ENCODE measurements at places on chromosomes 16 and 17.

- no peak for DNase-seq
Measured at GRCh38 chr17:16419074-16419928, 3.9 kb downstream of the TRPV2 start.

GRCh38 chr17:69346766-69347165, 19.8 kb upstream of the ABCA5 start:
- no peak for DNase-seq

DNA sequence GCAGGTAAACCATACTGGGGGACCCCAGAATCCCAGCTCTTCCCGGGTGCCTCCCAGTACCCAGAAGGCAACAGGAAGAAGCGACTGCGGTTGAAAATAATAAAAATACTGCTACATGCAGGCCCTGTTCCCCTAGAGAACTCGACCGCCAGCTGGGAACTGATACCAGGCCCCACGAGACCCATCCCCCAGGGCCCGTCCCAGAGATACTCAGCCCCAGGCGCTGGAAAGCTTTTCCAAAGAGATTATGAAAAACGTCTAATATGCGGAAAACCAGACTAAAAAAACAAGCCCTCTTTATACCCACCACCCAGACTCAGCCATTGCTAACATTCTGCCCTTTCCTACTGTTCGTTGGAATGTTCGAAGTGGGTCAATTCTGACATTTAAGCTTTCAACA, 12.9 kb upstream of the MEAK7 start:
- DNase-seq = no peak

- DNase-seq = no peak
Measured at GRCh38 chr17:62398891-62399290, 18.5 kb downstream of the EFCAB3 start.

- DNase-seq = no peak
Measured at GRCh38 chr17:45236282-45236606, 14.6 kb downstream of the FMNL1 start.

- DNase-seq = no peak
Measured at GRCh38 chr17:45138911-45139532, 3.5 kb downstream of the ACBD4 start.

- DNase-seq = no peak
Measured at GRCh38 chr16:2511996-2512734, 1.6 kb upstream of the ATP6V0C start.

GRCh38 chr16:7086822-7087616, 245.6 kb upstream of the RBFOX1 start:
- DNase-seq = peak; percentile 4

DNA sequence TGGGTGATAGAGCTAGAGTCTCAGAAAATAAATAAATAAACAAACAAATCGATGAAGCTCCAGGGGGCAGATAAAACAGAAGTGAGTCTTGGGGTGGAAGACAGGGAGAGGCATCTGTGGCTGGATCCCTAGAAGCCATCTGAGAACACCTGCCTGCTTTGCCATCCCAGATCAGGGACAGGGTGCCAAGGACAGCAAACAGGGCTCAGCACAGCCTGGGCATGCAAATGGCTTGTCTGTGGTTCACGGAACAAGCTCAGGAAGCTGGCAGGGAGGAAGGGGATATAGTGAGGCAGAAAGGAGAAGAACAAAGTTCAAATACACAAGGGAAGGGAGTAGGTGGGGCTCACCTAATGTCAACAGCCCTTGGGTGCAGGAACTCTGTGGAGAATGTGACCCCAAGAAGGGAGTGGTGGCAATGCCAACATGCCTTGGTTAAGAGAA, 27.5 kb downstream of the TRIM25 start:
- DNase-seq = no peak

DNA sequence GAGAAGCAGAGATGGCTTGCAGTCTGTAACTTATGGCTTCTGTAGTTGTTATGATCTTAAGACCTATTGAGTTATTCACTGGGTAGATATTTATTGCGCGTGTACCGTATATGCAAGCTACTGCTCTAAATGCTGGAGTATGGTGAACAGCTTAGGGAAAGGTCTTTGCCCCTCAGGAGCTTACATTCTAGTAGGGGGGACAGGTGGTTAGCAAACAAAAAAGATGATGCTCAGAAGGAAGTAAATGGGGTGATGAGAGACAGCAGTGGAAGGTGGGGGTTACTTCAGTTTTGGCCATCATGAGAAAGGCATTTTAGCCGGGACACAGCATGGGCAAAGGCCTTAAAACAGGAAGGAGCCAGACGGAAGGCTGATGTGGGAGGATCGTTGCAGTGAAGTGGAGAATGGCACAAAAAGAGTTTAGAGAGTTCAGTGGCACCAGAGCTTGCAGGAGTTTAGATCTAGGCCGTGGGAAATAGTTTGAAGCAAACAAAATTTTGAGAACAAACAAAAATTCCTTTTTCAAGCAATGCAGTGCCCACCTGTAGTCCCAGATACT, 2.1 kb downstream of the ARMC7 start:
- no peak for DNase-seq

DNA sequence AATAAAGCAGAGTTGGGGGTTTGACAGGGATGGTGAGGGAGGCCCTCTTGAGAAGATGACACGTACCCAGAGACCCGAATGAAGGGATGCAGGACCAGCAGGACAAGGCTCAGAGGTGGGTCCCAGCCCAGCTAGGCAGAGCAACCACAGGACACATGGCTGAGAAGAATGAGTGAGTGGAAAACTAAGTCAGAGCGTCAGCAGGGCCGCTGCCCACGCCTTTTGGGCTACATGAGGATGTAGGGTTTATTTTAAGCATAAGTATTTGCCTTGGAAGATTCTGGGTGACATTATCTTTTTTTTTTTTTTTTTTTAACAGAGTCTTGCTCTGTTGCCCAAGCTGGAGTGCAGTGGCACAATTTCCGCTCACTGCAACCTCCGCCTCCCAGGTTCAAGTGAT, 176.0 kb downstream of the TMEM132E start:
- no peak for DNase-seq

GRCh38 chr16:86949116-86949515, 368.1 kb downstream of the C16orf95 start:
- DNase-seq = no peak

- DNase-seq = no peak
Measured at GRCh38 chr16:81481207-81481821, 36.7 kb downstream of the CMIP start.

DNA sequence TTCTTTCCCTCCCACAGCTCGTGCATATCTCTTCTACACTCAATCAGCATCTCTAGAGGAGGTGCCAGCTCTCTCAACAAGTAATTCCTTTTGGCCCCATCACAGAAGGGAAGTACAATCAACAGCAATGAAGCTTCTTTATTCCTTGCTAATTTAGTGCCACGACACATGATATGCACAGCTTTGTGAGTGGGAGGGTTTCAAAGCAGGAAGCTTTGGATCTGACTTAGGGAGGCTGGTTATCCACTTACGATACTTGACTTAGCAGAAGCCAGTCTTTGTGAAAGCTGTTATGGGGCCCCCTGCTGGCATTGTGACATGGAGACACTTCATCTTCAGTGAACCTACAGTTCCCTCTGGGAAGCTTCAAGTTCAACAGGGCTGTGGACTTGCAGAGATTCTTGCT, 81.0 kb downstream of the TMEM100 start:
- peak; percentile 66 for DNase-seq

- DNase-seq = peak; percentile 60
Measured at GRCh38 chr17:2030779-2031163, 818 bp downstream of the DPH1 start.

DNA sequence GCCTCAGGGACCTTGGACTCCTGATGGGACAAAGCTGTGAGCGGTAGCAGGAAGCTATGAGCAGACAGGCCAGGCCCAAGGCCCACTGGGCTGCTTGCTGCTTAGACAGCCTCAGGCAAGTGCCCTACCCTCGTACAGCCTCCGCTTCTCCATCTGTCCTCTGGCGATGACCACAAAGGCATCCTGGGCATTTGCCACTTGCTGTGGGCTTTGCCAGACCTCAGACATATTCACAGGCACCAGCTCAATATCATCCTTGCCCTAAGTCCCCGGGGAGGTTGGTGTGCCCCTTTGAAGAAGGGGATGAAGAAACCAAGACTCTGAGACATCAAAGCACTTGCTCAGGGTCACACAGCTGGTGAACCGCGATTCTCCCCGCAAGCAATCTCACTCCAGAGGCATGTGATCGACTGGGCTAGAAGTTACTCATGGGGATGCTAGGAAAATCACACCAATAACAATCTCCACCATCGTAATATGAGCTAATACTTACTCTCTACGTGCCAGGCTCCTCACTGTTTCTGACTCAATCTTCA, 21.7 kb downstream of the PPL start:
- DNase-seq = no peak

GRCh38 chr17:35089586-35090296, 26.2 kb upstream of the RFFL start:
- DNase-seq = peak; percentile 40

DNA sequence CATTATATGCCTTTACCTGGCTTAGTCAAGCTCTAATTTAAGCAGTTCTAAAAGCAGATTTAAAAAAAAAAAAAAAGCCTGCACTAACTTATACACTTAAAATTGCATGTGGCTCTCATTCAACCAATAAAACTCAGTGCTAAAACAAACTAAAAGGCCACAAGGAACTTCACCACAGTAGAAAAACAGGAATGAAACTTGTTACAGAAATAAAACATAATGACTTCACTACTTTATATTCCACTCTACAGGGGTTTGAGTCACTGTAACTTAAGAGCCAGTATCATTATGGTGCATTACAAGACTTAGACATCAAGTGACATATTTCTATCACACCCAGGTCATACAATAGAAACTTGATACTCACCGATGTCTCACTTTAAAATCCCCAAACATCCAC, 11.1 kb downstream of the CA10 start:
- no peak for DNase-seq

DNA sequence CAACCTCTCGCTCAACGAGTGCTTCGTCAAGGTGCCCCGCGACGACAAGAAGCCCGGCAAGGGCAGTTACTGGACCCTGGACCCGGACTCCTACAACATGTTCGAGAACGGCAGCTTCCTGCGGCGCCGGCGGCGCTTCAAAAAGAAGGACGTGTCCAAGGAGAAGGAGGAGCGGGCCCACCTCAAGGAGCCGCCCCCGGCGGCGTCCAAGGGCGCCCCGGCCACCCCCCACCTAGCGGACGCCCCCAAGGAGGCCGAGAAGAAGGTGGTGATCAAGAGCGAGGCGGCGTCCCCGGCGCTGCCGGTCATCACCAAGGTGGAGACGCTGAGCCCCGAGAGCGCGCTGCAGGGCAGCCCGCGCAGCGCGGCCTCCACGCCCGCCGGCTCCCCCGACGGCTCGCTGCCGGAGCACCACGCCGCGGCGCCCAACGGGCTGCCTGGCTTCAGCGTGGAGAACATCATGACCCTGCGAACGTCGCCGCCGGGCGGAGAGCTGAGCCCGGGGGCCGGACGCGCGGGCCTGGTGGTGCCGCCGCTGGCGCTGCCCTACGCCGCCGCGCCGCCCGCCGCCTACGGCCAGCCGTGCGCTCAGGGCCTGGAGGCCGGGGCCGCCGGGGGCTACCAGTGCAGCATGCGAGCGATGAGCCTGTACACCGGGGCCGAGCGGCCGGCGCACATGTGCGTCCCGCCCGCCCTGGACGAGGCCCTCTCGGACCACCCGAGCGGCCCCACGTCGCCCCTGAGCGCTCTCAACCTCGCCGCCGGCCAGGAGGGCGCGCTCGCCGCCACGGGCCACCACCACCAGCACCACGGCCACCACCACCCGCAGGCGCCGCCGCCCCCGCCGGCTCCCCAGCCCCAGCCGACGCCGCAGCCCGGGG, 1.3 kb downstream of the FOXC2 start:
- peak; percentile 56 for DNase-seq

- DNase-seq = no peak
Measured at GRCh38 chr17:19263641-19264051, 26.5 kb downstream of the EPN2 start.

GRCh38 chr16:73329358-73330286, 281.7 kb upstream of the ZFHX3 start:
- DNase-seq = no peak

DNA sequence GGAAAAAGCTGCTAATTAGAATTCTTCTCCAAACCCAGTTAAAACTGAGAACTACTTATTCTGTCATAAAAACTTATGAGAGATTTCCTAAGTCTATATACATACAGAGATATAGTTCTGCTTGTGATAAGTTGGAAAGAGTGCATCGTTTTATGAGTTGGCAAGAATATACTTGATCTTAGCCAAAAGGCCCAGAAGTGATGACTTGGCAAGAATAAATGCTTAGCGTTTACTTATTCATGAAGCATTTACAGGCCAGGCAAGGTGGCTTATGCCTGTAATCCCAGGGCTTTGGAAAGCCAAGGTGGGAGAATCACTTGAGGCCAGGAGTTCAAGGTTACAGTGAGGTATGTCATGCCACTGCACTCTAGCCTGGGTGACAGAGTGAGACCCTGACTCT, 81.7 kb downstream of the CYB561 start:
- DNase-seq = no peak

GRCh38 chr16:31215287-31216162, 1.4 kb downstream of the PYDC1 start:
- peak; percentile 64 for DNase-seq

GRCh38 chr16:25366078-25366477, 108.4 kb upstream of the ZKSCAN2 start:
- DNase-seq = no peak

- DNase-seq = no peak
Measured at GRCh38 chr16:50670476-50670875, 10.6 kb downstream of the SNX20 start.

DNA sequence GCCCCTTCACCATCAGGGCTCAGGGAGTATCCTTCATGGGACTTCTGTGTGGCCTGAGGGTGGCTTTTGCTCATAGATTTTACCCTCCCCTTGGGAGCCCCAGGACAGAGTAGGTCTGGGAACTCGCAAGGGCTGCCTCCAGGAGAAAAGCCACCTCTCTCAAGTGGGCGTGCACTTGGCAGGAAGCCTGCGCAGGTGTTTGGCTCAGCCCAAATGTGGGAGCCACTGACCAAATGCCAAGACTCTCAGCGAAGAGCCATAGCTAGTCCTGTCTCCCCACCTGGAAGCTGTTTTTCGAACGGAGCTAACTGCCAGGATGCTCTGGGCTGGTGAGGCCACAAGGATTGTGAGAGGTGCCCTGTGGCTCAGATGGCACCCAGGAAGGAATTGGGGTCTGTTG, 2.0 kb upstream of the HSD17B2 start:
- no peak for DNase-seq

DNA sequence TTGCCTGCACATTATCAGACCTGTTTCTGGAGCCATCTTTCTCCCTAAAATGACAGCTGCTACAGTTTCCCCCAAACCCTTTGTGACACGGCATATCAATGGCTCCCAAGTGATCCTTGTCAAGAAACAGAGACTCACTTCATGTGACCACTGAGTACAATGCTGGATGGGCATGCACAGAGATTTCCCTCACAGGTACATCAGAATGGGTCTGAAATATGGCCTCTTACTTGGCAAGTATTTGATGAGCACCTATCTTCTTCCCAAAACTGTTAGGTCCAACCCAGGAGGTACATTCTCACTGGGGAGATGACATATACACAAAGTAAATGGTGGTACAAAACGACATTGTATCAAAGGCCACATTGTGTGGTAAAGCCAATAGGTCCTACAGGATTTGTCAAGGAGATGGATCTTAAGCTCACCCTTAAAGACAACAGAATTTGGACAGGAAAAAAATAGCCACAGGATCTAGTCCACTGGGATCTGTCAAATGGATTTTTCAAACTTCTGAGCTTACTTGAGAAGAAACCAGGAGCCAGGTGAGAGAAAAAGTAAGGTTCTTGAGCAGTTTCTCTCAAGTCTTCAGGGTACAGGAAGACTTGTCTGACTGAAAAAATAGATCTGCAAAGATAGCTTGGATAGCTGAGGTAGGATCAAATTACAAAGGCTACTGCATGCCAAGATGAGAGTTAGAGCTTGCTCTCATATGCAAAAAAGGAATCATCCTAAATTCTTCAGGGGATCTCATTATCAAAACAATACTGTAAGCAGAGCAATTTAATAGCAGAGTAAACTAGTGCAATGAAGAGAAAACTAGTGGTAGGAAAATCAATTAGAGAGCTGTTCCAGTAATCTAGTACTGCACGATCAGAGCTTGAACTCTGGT, 28.8 kb downstream of the RNF43 start:
- DNase-seq = no peak

Data from endothelial cell (in vitro differentiated cells).